ENCODE measurements at places on chromosomes 7 and 10.

DNA sequence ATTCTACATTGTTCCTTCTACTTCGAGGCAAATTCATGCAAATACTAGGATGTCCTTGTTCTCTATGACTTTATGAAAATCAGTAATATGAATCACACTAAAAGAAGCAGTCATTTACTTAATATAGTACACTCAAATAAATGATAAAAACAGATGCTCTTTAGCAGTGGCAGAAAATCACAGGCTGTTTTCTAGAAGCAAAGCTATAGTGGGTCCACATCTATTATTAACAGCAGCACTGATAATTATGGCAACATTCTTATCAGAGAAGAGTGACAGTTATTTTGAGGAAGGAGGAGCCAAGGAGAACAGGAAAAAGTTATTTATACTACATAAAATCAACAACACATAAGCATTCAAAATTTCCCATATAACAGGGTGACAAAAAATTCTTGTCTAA lies 16.5 kb downstream of the KIF5B start:
- DNase-seq, result no peak

GRCh38 chr7:24921362-24921679 lies 58.7 kb downstream of the OSBPL3 start:
- no peak for DNase-seq

DNA sequence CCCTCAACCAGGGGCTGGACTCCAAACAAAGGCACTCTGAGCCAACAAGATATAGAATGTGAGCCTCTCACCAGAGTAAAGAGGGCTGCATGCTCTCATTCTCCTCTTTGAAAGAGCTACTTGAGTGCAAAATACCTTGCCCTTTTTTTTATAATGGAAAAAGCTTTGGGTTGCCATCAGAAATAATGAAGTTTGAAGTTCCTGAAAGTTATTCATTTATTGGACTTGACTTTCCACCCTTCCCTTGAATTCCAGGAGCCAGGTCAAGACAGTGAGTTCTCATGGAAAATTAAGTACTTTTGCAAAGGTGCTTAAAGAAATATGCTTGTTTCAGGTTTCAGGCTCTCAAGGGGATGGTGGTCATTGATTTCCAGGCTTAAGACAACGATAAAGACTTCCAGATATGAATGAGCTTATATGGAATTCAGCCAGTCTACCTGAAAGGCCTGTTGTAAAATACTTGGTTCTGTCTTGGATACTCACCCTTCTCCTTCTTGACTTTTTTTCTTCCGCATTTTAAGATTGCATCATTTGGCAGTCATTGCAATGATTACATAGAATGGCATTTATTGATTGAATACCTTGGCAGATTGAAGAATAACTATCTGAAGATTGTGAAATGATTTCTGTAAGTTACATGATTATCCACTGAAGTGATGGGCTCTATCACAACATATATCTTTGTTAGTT lies 696.4 kb downstream of the INHBA start:
- no peak for DNase-seq

DNA sequence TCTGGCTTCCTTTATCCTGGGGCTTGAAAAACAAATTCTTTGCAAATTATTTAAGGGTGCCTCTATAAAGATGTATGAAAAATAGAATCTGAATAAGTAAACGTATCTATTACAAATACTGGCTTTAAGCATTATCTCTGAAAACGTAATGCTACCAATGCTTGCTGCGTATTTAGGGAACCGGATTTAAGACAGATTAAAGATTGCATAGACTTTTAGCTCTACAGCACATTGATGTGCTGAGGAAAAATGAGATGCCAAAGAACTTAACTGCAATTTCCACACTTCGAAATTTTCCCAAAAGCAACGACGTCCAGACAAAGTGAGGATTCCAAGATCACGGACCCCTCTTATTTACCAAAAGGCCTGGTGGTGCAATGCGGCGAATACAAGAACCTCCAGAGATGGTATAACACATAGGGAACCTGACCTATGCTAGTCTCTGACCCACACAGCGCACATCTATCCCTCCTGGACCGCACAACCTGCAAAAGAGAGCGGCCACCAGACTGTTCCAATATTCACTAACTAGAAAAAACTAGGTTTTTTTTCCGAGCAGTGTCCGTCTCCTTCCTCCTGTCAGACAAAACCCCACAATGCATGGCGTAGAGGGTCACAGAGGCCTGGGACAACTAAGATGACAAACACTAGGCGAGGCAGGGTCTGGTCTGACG lies 34.3 kb upstream of the PHF14 start:
- DNase-seq, result no peak

- no peak for DNase-seq
Observed at GRCh38 chr7:70092314-70093204, 494.3 kb downstream of the AUTS2 start.

DNA sequence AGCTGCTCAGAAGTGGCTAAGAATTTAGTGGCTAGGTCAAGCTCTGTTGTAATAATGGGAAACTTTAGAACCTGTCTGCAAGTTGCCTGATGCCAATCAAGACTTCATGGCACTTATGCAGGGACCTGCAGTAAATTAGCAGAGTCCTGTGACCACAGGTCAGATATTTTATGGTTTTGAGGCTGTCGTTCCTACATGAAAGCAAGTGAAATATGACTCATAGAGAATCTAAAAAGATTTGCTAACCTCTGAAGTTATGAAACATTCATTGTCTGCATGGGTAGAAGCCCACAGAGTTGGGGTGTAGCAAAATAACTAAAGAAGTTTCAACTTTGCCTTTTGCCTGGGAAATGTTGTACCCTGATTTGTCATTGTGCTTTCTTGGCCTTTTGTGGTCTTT lies 32.3 kb downstream of the SLC39A12 start:
- no peak for DNase-seq

GRCh38 chr7:149355390-149356048 lies 93.5 kb downstream of the ZNF783 start:
- no peak for DNase-seq

- no peak for DNase-seq
Observed at GRCh38 chr10:69662173-69662877, 32.3 kb downstream of the FAM241B start.

GRCh38 chr10:37860494-37861190 lies 3.2 kb upstream of the ZNF248 start:
- no peak for DNase-seq

GRCh38 chr10:121455377-121455776 lies 142.9 kb downstream of the FGFR2 start:
- DNase-seq, result no peak

- no peak for DNase-seq
Observed at GRCh38 chr7:30688718-30689221, 6.5 kb upstream of the CRHR2 start.

DNA sequence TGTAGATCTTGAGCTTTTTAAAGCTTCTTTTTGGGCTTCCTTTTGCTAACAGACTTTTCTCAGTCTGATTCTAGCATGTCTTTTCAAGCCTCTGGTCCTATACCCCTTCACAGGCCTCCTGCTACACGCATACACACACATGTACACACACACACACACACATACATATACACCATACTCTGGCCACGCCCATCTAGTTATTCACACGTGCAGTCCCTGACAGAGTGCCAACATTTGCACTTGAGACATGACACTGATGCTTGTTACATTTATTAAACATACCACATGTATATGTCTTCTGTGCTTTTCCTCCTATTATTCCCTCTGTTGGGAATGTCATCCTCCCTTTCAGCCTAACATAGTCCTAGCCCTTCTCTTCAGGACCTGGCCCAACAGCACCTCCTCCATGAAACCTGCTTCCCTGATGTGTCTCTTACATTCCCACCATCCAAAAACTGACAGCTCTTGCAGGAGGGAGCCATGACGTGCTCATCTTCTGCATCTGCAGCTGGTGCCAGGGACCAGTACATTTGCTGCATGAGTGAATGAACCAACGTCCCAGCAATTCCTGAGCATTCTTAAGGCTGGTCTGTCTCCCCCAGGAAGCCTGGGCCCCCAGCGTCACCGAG lies 222.1 kb downstream of the ARHGAP12 start:
- DNase-seq, result no peak

DNA sequence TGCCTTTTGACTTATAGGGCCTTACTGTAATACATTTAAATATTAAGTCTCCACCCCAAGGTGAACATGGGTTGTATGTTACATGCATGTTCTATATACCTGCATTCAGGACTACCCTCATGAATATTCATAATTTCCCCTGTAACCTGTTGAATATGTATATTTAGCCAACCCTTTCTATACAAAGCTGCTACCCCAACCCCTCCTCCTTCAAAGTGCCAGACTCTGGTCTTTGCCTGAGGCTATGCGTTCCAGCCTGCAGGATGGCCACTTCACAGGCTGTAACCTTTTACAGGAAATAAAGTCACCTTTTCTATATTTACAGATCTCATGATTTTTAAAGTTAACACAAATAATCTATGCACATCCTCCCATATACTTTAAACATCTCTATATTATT lies 10.1 kb upstream of the UNC5B start:
- DNase-seq, result no peak

DNA sequence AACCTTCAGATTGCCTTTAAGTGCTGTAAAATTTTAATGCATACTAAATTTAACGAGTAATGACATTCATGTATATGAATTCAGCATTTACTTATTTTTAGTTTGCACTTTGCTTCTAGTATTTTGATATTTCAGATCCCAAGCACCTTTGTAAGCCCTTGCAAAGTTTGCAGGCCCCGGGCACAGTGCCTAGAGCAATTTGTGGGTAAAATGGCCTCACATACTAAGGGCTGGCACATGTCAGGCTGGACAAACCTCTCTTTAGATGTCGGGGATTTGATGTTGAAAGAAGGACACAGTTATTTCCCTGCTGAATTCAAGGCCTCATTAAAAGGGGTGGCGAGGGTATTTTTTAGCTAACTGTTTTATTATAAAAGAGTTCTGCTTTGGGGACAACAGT lies 270.3 kb upstream of the HABP2 start:
- no peak for DNase-seq

DNA sequence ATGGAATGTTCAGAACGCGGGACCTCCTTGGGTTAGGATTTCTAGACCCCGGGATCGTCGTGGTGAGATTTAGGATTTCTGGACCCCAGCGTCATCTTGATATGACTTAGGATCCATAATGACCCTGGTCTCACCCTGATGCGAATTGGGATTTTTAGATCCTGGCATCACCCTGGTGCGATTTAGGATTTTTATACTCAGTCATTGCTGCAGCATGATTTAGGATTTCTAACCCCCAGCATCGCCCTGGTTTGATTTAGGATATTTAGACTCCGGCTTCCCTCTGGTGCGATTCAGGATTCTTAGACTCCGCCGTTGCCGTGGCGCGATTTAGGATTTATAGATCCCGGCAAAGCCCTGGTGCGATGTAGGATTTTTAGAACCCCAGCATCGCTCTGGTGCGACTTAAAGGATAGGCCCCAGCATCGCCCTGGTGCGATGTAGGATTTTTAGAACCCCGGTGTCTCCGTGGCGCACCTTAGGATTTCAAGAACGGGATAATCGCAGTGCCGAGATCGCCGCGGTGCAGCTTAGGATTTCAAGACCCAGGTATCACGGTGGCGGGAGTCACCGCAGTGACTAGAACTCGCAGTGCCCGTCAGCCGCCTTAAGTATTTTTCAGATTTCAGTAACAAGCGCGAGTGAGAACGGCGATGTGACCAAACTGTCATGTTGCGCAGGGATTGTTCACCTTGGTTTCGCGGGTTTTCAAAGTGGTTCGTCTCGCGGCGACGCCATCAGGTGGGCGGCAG lies 814 bp downstream of the MEST start:
- no peak for DNase-seq

DNA sequence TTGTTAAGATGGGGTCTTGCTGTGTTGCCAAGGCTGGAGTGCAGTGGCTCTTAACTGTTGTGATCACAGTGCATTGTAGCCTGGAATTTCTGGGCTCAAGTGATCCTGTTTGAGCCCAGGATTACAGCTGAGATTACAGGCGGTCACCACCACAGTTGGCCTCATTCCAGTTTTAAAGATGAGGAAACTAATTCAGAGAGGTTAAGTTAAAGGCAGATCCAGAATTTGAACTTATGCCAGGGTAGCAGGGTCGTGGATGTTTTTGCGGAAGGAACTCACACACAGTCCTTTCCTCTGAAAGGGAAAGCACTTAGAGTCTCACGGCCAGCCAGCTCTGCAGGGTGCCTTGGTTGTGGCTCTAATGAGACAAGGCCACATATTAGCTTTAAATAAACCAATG lies 84.7 kb downstream of the MMRN2 start:
- no peak for DNase-seq

GRCh38 chr7:104857458-104858425 lies 156.3 kb upstream of the KMT2E start:
- no peak for DNase-seq

DNA sequence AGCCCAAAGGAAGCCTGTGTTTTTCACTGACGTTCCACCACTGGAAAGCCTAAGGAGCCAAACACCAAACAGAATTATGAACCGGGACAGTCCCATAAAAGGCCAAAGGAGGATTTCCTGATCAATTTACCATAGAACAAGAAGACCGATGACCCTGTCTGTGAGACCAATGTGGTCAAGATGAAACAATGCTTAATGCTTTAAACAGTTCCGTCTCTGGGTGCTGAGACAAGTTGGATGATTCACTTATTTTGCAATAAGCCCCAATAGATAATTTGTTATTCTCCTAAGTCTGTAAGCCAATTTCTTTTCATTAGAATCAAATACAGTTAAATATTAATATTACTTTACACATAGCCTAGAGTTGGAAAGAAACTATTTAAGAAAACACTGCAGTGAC lies 134.9 kb downstream of the MICU1 start:
- DNase-seq, result no peak

DNA sequence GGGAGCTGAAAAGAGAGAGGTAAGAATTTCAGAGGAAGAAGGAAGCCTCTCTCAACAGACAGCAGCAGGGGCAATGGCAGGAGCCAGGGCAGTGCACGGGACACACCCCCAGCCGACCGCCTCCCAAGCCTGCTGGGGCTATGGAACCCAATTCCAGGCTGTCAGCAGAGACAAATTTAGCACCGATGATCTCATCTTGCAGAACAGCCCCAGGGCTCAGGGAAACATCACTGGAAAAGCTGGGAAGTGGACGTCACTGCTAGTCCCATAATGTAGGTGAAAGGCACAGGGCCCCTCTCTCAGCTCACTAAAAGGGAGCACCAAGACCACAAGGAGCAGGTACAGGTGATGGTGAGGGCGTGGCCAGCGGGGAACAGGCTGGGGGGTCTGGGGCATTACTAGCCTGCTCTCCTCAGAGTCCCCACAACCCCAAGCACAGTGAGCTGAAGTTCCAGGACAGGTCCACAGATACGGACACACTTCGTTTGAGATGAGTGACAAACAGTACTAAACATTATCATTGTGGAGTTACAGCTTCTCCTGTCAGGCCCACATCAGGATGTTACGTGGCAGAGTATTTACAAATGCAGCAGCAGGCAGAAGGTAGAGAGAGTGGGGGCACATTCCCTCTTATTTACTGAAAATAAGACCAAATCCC lies 103.7 kb downstream of the PLXNA4 start:
- DNase-seq, result no peak

Measured in CD4-positive, alpha-beta T cell treated with Interleukin-6 at 100 ng/mL for 8 hours (primary cell).